ENCODE measurements at places on chromosomes 1 and 21.
A peak's percentile ranks its signal among the peaks of the same experiment; 100 is the strongest.

DNA sequence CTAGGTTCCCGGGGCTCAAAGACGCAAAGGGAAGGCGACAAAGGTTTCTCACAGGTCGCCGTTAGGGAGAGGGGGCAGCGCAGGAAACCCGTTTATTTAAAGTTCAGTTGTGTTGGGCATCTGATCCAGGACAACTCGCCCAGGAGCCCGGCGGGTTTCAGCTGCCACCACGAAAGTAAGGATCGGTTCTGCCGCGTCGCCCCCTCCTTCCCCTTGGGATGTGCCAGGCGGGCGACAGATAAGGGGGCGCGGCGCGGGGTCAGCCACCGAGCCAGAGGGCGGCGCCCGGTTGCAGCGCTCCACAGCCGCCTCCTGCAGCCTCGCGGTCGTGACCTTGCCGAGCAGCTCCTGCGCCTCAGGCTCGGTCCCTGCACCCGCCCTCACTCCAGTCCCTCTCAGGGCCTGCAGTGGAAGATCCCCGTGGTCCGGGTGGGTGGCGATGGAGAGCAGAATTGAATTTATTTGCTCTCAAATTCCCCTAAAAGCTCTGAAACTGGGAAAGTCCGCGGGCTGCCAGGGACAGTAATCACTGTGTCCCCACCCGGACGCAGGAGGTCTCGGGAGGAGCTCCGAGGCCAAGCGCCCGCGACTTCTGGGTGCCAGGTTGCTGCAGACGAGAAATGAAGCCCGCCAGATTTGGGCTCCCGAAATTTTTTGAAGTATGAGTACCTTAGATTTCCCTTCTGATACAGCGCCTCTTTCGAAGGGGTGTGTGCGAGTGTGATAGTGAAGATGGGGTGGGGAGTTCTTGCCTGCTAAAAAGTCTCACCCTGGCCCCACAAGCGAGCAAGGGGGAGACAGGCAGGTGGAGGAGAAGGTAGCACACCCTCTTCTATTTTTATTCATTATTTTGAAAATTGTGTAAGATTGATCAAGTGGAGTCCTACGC lies 28.4 kb upstream of the NFIA start:
- no peak for DNase-seq

GRCh38 chr21:44428281-44428960 lies 26.9 kb upstream of the LRRC3 start:
- no peak for DNase-seq

- DNase-seq: no peak
Observed at GRCh38 chr21:42650033-42650370, 3.4 kb upstream of the PDE9A start.

GRCh38 chr1:6958407-6959030 lies 173.3 kb downstream of the CAMTA1 start:
- no peak for DNase-seq

- no peak for DNase-seq
Observed at GRCh38 chr1:230127105-230128054, 60.3 kb downstream of the GALNT2 start.

GRCh38 chr1:4027492-4028138 lies 127.5 kb upstream of the C1orf174 start:
- no peak for DNase-seq

DNA sequence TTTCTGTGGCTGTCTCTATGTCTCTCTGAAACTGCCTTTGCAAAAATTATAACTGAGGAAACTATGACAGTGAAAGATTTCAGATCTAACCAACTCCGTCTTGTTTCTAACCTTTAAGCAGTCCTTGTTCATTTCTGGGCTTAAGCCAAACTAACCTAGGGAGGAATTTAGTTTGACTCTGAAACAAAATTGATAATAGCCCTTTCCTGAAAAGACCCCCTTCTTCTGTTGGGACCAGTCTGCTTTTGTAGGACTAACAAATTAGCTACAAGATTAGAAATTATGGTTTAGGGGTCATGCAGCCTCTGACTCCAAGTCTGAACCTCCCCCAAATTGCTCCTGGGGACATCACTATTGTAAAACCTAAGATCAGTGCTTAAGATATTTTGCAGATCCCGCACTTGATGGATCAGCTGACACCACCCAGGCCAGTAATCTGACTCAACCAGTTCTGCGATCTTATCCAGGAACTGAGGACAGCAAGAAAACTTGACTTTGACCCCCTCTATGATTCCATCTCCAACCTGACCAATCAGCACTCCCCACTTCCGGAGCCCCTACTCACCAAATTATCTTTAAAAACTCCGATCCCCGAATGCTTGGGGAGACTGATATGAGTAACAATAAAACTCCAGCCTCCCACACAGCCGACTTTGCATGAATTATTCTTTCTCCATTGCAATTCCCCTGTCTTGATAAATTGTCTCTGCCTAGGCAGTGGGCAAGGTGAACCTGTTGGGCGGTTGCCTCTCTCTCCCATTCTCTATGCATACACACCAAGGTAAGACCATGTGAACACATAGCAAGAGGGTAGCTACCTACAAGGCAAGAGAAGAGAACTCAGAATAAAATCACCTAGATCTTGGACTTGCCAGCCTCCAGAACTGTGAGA lies 11.1 kb upstream of the TRIM63 start:
- DNase-seq: no peak

- no peak for DNase-seq
Observed at GRCh38 chr1:115252585-115252984, 85.5 kb downstream of the NGF start.

GRCh38 chr1:116733476-116734365 lies 20.5 kb upstream of the CD2 start:
- no peak for DNase-seq

- no peak for DNase-seq
Observed at GRCh38 chr1:223733898-223734852, 21.8 kb downstream of the CAPN2 start.

DNA sequence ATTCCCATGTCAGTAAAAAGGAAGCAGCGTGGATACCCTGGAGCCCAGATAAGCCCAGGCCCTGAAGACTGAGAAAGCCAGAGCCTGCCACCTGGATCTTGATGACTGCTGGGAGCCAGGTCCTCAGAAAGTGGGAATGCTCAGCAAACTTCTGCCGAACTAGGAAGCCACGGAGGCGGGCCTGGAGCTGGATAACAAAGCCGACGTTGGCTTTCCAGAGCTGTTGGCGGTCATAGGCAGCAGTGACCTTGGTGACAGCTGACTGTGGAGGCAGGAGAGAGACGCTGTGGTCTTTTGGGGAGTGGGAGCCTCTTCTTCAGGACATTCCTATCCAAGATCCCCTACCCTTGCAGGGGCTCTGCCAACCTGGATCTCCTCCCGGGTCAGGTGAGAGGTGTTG lies 24.4 kb downstream of the IQGAP3 start:
- DNase-seq: no peak

- DNase-seq: no peak
Observed at GRCh38 chr1:199272628-199273086, 633.8 kb downstream of the PTPRC start.

DNA sequence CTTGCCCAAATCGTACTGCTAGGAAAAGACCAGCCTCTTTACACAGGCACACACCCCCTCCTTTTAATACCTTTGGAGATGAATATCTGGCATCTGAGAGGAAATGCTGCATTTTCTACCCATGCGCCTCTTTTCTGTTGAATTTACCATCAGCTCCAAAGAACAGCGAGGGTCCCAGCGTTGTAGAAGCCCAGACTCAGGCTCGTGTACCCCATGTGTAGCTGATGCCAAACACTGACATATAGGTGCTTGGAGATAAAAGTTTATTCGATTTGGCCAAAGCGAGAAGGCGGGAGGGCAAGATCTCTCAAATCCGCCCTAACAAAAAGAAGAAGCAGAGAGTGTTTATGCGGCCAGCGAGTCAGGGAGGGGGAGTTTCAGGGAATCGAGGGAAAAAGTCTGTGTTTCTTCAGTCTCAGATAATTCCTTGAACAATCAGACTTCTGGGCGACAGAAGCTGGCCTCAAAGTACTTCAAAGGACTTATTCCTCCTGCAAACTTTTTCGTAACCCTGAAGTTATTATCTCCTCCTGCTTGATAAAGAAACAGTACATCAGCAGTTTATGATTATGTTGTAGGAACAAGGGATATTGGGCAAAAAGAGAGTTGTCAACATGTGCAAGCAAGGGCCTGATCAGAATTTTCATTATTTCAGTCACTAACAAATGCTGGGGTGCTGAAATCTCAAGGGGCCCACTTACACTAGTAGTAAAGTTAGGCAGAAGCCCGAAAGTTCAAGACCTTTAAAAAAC lies 642 bp upstream of the CREG1 start:
- no peak for DNase-seq

GRCh38 chr1:3453891-3454810 lies at the start of gene ARHGEF16:
TSS of gene ARHGEF16 (plus strand) at chr1:3454665. CDS start at chr1:3463085, 8,420 bp downstream.
- DNase-seq: peak; percentile 80

- no peak for DNase-seq
Observed at GRCh38 chr1:63799820-63800219, 26.0 kb downstream of the ROR1 start.

DNA sequence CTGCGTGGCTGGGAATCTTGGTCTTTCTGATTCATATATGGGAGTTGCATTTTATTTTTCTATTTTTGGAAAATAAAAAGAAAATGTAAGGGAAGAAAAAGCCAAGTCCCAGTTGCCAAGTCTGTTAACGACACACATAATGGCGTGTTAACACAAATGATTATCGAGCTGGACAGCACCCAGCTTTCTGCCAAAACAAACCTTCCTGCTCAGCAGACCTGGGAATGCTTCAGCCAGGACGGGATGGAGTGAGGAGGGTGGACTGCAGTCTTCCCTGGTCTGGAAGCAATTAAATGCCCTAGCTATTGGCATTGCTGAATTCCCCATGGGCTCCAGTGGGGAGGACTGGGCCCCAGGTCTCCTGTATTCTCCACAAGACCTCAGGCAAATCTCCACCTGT lies 184.2 kb upstream of the USP24 start:
- DNase-seq: no peak

DNA sequence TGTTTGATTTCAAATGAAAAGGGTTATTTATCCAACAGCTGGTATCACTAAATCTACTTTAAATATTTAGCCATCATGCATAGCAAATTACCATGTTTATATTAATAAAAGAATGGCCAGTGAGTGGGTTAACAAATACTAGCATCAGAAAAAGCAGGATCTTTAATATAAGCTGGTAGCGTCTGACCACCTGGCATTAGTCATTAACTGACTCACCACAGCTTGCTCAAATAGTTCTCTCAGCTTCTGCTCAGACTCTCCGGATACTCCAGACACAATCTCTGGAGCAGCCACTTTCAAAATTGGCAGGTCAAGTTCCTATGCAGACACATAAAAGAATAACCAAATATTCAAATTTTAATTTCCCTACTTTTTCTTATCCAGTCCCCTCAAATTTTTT lies 29.6 kb downstream of the NVL start:
- no peak for DNase-seq

DNA sequence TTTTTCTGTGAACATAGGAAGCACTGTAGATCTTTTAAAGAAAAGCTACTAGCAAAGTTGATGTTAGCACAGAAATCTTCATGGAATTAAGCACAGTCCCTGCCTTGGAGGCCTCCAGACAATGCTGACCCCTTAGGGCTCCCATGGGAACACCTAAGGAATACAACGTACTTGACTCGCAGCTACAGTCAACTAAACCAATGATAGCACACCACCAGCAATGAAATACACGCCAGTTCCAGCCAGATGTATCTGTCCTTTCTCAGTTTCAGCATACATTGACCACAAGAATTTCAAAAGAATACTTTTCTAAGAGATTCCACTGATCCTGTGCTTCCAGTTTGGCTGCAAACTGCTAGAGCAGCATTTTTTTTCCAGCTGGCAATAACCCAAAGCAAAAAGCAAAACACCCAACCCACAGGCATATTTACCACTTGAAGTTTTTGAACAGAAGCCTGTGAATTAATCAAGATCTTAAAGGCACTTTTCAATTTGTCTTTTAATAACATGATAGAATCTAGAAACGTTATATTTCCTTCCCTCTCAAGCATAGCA lies 42.8 kb upstream of the KRTAP11-1 start:
- no peak for DNase-seq

GRCh38 chr1:247638781-247639180 lies 33.4 kb downstream of the OR2G3 start:
- no peak for DNase-seq

DNA sequence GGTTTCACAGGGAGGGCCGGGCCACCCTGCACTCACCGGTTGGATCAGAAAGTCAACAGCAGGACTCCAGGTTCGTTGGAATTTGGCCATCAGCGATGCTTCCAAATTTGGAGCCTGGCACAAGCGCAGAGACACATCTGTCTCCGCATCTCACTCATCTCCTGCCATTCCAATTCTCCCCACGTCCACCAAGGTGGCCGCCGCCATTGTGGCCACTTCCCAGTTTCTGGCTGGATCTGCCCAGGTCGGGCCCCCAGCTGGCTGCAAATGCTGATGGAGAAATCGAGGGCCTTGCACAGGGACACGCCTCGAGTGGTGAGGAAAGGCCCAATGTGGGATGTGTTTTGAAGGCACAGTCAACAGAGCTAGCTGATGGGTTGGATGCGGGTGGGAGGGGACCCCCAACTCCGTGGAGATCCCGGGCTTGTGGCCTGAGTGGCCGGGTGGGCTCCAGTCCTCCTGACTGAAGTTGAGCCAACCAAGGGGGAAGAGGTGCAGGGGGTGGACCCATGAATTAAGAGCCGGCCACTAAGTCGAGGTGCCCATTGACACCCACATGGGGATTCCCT lies 102.7 kb downstream of the CRYAA start:
- no peak for DNase-seq

DNA sequence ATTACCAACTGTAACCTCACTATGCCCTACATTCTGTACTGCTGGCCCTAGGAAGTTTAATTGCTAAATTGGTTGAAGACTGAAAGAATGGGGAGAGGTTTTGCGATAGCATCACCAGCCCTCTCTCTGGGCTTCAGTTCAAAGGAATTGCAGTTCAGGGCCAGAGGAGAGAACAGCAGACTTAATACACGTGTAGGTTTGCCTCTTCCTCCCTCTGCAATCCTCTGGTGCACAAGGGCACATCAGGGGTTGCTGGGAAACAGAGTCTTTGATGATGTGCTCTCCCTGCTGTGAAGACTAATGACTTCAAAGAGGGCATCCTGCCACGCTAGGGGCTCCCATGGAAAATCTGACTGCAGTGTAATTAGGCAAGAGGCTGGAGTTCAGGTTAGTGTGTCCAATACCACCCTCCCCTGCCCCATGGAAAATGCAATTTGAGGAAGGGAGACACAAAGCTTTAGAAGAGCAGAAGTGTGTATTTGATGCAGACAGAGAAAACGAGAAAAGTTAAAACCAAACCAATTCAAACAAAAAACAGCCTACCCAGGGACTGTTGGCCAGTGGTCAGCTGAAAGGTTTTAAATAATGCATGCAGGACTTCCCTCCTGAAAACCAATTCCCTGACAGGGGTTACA lies 167.9 kb downstream of the ASTN1 start:
- DNase-seq: no peak

GRCh38 chr21:41753006-41753898 lies 13.6 kb downstream of the RIPK4 start:
- DNase-seq: no peak

- no peak for DNase-seq
Observed at GRCh38 chr1:207646944-207647579, 2.1 kb downstream of the CR1L start.

DNA sequence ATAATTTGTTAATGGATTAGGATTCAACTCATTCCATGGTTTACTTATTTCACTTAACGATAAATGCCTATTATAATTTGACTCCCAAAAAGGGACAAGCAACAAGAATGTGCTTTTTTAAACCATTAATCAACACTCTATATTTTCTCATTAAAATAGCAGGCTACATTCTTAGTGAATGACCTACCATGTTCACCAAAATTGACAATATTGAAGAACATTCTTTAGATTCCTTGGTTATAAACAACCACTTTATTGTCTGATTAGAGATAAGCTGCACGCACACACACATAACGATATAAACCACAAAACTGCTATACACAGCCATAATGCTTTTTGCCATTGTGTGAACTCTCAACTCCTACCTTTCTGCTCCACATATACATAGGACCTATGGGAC lies 75.4 kb upstream of the LRRC7 start:
- DNase-seq: no peak
